Activated naive CD8-positive, alpha-beta T cell treated with anti-CD3 and anti-CD28 coated beads for 36 hours (primary cell): ENCODE measurements at places on chromosomes 12 and 14. TPM values are rescaled to one million over a fixed set of nuclear protein-coding genes. Genes with fewer than 3 reads are reported as not detected.
A peak's percentile ranks its signal among the peaks of the same experiment; 100 is the strongest.

DNA sequence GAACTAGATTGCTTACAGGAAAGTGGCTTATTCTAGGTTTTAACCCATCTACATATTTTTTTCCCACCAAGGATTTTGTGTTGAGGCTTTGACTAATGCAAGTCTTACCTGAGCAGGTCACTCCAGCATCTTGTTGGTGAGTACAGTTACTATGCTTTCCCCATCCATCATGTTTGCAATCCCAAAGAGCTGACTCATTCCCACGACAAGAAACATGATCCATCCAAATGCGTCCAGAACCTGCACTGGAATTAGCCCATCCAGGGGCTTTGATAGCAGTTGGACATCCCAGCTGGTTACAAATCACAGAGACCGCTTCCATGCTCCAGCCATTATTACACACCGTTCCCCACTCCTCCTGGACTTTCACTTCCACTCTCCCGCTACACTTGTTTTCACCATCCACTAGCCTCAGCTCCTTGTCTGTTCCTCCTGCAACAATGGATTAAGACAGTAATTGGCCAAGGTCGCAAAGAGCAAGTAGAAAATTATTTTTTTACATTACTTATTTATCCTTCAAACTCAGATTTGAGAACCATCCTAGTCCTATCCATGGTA lies 2.5 kb downstream of the CD163 start:
- DNase-seq, result no peak

DNA sequence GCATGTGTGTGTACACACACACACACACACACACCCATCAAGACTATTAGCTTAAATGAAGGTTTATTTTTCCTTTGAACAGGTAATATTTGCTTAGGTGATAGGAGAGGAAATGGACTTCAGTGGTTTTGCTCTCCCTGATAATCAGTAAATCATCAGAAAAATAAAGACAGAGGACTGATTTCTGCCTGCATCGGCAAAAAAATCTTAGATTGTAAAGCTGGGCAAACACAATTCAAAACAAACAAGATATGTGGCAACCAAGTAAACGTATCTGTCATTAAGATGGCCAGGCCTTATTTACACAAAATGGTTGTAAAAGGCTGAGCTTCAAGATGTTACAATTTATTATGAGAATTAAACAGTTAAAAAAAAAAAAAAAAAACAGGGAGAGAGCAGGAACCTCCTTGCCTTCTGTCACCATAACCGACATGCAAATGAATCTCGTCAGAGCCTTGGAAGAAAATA lies 31.3 kb downstream of the PRKD1 start:
- DNase-seq, result no peak

OVCH1 gene
- not detected for total RNA-seq

DNA sequence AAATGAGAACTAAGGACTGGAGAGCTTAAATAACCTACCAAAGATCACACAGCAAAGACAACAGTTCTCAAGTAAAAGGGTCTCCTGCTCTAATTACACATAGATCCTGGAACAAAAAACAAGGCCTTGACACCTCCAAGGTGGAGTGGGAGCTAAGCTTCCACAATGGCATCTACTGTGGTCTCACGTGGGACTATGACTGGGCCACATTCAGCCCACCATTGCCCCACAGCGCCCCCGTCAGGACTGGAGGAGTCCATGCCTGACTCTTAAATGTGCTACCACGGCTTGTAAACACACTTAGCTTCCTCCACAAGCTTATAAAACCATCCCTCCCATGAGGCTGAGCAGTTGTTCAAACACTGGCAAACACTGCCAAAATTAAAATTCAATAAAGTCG lies 88.5 kb downstream of the GCH1 start:
- peak; percentile 52 for DNase-seq
